ENCODE measurements at places on chromosomes 7 and 10.

- DNase-seq, result no peak
Measured at GRCh38 chr10:30822693-30823465, 193.3 kb upstream of the LYZL2 start.

- no peak for DNase-seq
Measured at GRCh38 chr10:4101918-4102654, 317.1 kb upstream of the KLF6 start.

- DNase-seq, result no peak
Measured at GRCh38 chr10:80741278-80741677, 203.6 kb downstream of the SH2D4B start.

GRCh38 chr7:150946421-150947240 lies 31.5 kb downstream of the KCNH2 start:
- DNase-seq, result no peak

DNA sequence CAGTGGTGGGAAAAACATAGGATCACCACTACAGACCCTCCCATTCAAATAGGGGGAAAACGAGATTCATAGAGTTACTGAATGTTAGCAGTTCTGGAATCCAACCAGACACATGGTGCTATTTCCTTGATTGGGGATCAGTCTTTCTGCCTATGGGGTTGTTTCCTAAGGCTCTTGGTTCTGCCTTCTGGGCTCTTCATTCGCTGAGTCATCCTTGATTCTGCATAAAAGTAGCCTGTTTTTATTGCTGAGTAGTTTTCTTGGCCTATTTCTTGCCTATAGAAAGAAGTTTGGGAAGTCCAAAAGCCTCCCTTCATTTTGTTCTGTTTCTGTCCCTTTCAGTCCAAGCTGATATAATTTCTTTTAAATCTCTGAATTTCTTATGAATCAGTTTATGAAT lies 99.3 kb upstream of the OIT3 start:
- no peak for DNase-seq

GRCh38 chr10:101446071-101446470 lies 92.1 kb downstream of the BTRC start:
- no peak for DNase-seq

DNA sequence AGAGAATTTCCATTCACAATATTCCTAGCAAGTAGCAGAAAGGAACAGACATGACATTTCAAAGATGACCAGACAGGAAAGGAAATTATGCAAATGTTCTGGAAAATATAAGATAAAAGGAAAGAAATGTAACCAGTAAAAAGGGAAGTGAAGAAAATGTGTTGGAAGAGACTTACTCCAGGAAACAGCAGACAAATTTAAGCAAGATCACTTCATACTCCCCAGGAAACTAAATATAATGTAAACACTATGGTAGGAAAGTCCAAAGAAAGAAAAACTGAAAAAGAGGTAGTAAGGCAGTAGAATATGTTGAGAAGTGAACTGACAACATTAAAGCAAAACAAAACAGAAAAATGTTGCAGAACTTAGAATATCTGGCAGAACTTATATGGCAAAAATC lies 6.4 kb upstream of the ST8SIA6 start:
- no peak for DNase-seq

DNA sequence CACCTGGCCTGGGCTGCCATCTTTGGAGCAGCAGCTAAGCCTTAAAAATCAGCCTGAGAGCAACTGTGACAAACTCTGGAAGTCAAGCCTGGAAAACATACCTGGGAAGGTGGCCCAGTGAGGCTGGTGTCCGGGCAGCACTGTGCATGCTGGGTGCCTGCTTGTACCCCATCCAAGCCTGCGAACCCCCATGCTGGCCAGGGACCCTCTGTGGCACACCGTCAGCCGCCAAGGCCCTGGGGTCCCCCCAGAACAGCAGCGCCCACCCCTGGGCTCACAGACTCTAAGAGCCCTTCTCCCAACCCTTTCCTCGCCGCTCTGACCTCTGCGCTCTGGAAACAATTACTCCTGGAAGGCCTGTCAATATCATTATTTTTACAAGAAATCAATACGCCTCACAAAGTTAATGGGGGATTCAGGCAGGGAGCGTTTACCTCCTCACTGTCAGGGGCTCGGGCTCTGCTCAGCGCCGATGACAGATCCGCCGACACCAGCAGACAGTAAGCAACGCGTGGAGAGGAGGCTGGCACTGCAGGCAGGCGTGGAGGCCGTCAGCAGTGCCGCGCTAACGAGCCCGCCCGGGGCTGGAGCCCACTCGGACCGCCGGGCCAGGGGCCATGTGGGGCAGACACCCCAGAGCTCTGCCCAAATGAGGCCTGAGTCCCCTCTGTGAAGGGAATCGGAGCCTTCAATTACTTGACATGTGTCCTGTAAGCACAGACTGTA lies 54.4 kb downstream of the EBF3 start:
- DNase-seq, result no peak

DNA sequence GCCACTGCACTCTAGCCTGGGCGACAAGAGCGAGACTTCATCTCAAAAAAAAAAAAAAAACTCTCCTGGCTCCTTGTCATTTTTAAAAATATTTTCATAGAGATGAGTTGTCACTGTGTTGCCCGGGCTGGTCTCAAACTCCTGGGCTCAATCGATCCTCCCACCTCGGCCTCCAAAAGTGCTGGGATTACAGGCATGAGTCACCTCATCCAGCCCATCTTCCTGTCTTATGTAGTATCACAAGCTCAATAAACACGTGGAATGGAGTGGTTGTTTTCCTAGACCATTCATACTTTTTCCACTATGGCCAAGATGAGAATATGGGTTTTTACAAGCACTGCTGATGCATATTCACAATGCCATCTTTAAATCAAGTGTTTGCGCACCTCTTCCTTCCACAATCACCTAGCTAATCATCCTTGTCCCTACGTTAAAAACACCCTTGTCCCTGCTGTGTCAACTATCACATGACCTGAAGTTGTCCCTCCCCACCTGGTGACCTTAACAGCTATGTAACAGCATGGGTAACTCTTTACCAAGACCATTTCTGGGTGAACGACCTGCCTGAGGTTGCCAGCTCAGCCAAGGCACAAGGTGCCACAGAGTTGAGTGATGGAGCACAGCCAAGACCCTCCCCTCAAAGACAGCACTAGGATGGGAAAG lies 21.3 kb downstream of the DLG5 start:
- no peak for DNase-seq

DNA sequence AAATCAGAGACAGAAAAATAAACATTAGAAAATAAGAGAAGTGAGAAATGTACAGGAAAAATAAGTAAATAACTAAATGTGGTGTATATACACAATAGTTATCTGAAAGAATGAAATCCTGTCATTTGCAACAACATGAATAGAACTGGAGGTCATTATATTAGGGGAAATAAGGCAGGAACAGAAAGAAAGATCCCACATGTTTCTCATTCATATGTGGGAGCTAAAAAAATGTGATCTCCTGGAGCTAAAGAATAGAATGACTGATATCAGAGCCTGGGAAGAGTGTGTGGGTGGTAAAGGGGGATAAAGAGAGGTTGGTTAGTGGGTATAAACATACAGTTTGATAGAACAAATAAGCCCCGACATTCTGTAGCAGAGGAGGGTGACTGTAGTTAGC lies 27.3 kb downstream of the PLXDC2 start:
- DNase-seq, result no peak

DNA sequence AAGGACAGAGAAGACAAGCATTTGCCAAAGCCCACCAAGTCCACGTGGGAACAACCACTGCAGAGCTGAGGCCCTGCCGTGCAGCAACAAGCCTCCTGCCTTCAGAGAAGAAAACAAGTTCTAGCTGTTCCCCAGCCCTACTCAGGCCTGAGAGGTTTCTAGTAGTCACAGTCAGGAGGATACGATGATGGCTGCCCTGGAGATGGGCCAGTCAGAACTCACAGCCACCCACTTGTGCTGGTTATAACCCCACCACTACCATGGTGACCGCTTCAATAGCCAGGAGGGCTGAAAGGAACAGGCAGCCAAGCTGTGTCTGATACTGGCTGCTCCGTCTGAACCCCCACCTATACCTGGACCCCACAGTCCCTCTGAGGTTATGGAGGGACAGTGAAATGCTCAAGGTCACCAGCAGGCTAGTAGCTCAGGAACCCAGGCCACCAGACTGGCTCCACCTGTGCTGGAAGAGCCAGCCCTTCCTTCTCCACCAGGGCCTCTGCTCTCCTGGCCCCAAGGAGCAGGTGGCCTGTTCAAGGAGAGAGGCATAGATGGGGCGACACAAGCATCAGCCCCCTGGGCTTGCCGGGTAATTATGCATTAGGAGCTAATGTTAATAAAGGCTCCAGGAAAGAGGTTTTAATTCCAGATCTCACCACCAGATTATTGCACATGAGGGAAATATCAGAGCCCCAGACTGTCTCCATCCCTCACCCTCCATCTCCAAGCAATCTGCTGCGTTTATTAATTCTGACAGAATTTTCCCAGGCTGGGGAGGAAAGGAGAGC lies 125.8 kb upstream of the PCBD1 start:
- no peak for DNase-seq

DNA sequence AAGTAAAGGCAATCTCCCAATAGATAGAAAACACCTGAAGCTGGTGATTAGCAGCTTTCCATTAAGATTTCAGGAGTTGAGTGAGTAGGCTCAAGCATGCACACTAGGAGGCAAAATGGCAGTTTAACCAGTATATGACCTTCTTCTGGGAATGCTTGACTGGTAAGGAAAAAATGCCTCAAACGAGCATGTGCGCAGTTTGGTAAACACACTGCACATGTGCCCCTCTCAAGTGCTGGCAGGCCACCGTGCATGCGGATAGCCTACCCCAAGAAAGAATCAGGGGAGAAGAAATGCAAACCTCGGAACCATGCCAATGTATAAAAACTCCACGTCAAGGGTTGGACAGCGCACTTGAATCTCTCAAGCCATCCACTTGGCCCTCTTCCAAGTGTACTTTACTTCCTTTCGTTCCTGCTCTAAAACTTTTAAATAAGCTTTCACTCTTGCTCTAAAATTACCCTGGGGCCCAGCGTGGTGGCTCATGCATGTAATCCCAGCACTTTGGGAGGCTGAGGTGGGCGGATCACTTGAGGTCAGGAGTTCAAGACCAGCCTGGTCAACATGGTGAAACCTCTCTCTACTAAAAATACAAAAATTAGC lies 98.8 kb upstream of the CDK1 start:
- no peak for DNase-seq

DNA sequence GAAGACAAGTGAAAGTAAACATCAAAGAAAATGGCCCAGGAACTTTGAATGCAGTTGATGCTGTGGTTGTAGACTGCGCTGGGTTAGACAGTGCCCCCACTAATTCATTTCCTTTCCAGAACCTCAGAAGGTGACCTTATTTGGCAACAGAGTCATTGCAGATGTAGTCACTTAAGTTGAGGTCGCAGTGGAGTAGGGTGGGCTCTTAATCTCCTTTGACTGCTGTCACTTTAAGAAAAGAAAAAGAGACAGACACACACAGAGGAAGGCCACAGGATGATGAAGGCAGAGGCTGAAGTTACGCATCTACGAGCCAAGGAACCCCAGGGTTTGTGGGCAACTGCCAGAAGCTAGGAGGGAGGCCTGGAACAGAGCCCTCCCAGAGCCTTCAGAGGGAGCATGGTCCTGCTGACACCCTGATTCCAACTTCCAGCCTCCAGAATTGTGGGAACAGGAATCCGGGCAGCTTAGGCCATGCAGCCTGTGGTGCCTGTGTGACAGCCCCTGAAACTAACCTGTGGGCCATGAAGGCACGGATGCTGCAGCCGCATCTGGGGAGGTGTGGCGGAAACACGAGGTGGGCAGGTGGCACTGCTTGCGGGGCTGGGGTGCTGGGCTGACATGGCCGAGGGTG lies 107.6 kb downstream of the PRKAG2 start:
- DNase-seq, result no peak

DNA sequence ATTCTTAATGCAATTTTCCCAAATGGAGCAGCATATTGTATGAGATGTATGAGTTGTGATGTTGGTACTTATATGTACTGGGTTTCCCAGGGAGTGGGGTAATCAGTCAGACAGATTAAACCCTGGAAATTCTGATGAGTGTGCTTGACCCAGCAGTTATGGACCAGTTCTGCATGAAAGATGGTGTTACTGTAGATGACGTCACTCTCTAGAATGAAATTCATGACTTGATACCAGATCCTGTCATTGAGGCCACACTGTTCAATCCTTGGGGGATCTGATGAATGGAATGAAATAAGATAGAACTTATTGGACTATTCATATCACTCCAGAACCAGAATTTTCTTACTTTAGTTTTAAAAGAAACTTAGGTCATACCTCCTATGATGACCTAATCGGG lies 534.3 kb downstream of the PLXDC2 start:
- DNase-seq, result no peak

DNA sequence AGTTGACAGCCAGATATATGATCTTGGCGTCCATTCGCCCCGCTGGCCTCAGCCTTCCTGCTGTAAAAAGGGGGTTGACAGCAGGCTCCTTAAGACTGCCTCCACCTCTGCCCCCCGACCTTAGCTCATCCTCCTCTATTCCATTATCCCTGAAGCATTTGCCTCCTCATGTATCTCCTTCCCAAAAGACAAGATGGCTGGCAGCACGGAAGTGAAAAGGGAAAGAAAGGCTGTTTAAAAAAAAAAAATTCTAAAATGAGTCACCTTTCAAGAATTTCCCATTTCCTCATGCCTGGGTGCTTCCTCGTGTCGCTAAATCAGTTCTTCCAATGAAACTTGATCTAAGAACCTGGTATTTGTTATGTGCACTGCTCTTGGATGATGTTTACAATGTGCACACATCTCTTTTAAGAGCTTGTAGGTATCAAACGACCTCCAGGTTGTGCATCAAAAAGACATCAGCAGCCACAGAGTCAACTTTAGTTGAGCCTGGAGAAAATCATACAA lies 1.7 kb downstream of the SCRN1 start:
- DNase-seq, result no peak

DNA sequence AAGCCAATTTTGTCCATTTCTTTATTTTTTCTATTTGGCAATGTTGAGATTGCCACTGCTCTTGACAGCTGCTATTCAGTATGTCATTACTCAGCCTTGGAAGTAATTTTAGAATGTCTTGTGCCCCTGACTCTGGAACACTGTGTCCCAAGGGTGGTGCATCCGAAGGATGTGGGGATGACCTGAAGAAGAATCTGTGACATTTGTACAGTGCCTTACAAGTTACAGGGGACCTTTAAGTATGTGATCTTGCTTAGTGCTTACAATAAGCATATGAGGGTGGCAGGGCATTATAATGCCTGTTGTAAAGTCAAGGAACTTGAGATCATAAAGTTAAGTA lies 239.5 kb downstream of the REEP3 start:
- DNase-seq, result no peak

- no peak for DNase-seq
Measured at GRCh38 chr10:19935176-19935575, 118.9 kb downstream of the PLXDC2 start.

Measured in pons (tissue), 1 donor.